ENCODE measurements at places on chromosomes 12 and 14.
A peak's percentile ranks its signal among the peaks of the same experiment; 100 is the strongest.

DNA sequence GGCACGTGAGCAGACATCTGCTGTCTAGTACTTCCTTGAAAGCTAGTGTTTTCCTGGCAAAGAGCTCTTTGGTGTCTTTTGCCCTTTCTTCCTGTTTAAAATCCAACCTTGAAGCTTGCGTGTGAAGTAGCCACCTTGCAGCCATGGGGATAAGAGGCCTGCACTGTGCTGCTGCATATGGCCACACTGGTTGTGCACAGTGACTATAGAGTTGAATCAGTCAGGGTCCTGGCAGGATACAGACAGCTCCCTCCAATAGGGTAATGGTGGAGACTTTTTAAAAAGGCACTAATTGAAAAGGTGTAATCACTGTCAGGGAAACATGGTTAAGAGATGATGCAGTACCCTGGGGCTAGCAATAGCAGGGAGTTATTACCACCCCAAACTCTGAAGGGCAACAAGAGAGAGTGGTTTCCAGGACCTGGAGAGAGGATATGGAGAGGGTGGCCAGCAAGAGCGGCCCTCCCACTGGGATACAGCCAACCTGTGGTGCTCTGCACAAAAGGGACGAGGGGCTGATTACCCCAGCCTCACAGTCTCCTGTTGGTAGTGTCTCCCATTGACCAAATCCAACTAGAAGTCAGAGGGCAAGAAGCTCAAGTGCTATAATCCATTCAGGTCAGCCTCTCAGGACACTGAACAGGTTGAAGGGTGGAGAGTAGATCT, 4.8 kb upstream of the GLT8D2 start:
- no peak for DNase-seq

DNA sequence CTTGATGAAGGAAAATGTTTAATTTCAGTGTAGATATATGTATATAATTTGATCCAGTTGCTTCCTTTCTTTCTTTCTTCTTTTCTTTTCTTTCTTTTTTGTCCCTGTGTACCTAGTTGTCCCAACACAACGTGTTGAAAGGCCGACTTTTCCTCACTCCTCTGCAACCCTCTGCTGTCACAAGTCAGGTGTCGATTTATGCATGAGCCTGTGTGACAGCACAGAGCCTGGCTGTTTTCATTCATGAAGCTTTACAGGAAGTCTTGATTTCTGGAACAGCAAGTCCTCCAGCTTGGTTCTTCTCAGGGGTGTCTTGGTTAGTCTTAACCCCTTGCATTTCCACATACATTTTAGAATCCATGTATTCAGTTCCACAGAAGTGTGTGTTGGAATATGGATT, 88.1 kb downstream of the PPP2R5C start:
- no peak for DNase-seq

DNA sequence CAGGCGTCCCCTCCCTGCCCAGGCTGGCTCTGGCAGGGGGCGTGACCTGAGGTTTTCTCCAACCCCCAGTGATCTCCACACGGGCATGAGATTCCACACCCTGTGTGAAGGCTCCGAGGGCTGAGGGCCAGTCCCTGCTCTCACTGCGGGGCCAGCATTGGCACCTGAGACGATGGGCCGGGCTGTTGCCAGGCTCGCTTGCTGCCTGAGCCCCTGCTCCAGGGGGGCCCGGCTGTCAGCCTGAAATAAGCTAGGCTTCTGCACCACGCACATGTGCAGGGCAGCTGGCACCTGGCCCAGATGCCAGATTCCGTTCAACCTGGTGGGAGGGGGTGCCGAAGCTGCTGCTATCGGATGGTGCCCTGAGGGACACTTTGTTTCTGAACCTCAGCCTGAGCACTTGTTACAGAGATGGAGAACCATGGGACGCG, 196.5 kb upstream of the PRMT8 start:
- DNase-seq: no peak

GRCh38 chr12:101743724-101744472, 4.6 kb upstream of the SYCP3 start:
- no peak for DNase-seq

DNA sequence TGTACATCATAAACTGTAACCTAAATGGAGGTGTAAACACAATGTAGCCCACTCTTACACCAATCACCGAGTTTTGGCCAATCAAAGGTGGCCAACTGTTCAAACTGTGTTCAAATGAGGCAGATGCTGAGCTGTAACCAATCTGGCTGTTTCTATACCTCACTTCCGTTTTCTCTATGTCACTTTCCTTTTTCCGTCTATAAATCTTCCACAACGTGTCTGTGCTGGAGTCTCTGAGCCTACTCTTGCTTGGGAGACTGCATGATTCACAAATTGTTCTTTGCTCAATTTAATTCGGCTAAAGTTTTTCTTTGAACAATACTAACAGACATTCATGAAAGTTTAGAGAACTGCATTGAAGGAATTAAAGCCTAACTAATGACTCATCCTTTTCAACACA, 547.1 kb upstream of the USP15 start:
- no peak for DNase-seq

- DNase-seq: no peak
Measured at GRCh38 chr12:123142921-123143735, 7.8 kb downstream of the PITPNM2 start.

- no peak for DNase-seq
Measured at GRCh38 chr14:30935445-30935844, 61.1 kb downstream of the COCH start.

DNA sequence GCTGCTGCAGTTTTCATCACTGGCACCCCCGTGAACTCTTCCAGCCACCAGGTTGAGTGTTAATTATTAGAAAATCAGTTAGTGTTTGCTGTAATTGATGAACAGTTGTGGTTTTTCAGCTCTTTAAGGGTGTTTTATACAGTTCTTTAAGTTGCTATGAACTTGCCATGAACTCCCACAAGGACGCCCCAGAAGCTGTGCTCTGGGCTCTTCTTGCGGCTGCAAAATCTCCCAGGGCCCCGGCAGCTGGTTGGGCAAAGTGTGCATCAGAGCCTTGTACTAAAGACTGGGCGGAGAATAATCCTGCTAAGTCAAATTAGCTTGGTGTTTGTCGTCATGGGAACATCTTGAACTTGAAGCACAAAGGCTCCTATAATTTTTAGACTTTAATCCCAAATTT, 82.2 kb downstream of the EML1 start:
- DNase-seq: no peak

GRCh38 chr12:66331016-66331415, 28.7 kb downstream of the HELB start:
- DNase-seq: no peak

DNA sequence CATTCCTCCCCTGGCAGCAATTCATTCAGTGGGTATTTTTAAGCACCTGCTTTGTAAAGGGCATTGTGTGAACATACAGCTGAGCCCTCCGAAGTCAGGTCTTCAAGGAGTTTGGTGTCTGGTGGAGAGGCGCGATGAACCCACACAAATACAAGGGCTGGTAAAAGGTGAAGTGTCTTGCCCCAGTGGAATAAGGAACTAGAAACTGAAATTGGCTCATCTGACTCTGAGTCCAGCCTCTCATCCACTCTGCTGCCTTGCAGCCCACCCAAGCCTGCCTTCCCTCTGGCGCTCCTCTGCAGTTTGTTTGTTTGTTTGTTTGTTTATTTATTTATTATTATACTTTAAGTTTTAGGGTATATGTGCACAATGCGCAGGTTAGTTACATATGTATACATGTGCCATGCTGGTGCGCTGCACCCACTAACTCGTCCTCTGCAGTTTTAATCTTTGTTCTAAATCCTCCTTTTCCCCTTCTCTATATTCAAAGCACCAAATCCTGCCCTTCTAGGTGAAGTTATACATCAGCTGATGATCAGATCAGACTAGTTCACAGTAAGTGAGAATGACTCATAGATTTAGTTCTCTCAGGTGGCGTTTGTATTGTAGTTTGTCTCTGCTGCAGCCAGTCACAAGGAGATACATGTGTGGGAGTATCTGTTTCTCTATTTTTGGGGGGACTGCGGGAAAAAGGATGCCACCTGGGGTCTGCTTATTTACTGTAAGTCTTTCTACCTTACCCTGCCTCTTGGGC, 394.5 kb downstream of the APAF1 start:
- no peak for DNase-seq

DNA sequence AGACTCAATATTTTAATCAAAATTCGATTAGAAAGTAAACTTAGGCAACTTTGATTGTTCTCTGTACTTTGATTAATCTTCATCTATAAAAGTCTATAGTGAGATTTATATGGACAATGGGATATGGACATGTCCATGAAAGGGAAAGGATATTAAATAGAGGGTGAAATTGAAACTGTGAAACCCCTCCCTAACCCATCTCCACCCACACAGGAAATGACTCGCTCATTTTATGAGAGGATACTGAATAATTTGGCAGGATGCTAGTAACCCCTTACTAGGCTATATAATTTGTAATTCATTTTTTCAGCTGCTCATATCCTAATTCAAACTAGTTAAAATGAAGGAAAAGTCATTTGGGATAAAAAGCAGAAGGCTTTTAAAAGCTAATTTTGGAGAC, 328.0 kb upstream of the ATP2B1 start:
- DNase-seq: no peak

GRCh38 chr12:124506145-124506831, 61.1 kb downstream of the NCOR2 start:
- DNase-seq: no peak

DNA sequence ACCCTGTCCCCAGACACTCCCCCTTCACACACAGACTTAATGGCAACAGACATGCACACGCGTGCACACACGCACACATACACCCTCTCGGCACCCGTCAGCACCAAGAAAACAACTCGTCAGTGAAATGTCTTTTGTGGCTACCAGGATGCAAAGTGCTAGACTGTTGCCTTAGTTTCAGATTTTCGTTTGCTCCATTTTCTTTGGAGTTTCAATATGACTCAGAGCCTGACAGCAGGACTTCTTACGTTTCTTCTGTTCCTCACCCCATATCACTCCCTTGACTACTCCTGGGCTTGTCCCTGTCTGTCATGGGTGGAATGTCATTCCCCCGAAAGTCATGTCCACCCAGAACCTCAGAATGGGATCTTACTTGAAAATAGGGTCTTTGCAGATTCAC, 182.9 kb downstream of the GLT1D1 start:
- DNase-seq: no peak

DNA sequence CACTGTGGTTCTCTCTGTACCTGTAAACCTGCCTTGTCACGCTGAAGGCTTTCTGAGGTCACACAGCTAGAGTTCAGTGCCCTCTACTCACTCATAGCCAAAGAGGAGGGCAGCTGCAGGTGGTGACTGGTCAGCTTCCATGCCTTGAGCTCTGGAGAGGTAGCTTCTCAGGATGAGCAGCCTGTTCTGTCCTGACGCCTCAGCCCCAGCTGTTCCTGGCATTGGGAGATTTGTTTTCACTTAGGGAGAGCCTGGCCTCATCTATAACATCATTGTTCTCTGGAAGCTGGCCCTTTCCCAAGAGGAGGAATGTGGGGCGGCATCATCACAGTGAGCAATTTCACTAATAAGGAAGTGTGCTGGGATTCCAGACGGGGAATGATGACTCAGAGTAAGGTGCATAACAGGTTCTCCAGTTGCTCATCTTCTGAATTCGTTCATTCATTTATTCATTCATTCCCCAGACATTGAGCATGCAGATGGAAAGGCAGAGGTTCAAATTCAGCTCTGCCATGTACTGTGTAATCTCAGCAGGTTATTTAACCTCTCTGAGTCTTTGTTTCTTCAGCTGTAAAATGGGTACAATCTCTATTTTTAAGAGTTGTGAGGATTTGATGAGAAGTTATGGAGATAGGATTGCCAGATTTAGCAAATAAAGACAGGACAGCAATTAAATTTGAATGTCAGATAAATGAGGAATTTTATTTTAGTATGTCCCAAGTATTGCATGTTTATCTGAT, 255.8 kb upstream of the CRY1 start:
- peak; percentile 50 for DNase-seq

GRCh38 chr12:5258498-5258897, 173.4 kb upstream of the NTF3 start:
- no peak for DNase-seq

DNA sequence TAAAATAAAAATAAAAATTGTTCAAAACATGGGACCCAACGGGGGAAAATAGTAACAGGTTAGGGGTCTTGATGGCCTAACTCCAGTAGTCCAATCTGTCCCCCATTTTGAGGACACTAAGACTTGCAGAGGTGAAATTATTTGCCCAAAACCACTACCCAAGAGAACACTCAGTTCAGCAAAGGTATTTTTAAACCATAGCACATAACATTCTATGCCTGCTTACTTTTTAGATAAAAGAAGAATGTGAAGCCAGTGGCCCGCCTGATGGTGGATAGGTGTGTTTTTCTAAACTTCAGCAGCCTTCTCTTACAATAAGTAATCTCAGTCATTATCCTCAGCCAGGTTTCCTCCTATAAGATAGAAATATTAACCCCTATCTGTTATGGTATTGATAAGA, 45.5 kb downstream of the ZNF641 start:
- no peak for DNase-seq

- DNase-seq: no peak
Measured at GRCh38 chr14:104652386-104652785, 37.0 kb upstream of the INF2 start.

DNA sequence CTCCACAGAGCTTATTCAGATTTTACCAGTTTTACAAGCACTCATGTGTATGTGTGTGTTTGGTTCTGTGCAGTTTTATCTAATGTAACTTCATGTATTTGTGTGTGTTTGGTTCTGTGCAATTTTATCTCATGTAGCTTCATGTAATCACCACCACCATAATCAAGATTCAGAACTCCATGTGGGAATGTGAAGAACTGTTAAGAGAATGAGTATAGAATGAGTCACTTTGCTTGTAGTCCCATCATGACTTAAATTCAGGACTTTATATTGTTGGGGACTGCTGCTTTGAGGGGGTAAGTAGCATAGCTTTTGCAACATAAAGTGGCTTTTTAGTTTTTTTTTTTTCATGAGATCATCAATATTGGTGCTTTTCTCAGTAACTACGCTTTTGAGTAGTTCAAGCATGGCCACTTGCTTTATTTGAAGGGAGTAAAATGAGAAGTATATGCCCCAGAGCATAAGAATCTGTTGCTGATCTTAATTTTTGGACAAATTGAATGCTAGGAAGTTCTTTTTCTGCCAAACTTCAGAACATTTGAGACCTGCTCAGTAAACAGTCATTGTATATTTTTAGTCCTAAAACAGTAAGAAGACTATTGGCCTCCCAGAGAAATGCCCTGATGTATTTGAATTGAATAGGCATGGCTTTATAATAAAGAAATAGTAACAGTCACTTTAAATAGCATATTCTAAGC, 28.8 kb downstream of the PROX2 start:
- DNase-seq: no peak

- DNase-seq: no peak
Measured at GRCh38 chr14:51533160-51533559, 118.5 kb upstream of the FRMD6 start.

DNA sequence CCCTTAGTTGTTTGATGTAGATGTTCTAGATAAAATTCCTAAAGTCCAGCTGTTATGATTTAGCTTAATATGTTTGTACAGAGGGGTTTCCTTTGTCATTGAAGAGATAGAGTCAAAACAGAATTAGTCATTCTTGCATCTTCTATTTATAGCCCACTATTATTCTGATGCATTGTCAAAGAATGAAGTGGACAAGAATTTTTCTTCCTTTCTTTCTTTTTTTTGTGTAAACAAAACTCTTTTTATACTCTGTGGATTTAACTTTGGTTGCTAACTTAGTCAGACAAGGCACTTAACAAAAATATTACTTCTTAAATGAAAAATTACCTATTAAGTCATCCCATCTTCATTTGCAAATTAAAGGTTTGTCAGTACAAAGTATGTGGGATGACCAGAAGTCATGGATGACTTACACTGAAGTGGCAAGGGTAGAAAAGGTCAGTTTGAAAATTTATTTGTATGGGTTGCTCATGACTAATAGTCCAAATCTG, 215.6 kb upstream of the DDHD1 start:
- DNase-seq: no peak

Measured in SW 1271 (cell line).